ENCODE measurements at places on chromosomes 4 and X.

DNA sequence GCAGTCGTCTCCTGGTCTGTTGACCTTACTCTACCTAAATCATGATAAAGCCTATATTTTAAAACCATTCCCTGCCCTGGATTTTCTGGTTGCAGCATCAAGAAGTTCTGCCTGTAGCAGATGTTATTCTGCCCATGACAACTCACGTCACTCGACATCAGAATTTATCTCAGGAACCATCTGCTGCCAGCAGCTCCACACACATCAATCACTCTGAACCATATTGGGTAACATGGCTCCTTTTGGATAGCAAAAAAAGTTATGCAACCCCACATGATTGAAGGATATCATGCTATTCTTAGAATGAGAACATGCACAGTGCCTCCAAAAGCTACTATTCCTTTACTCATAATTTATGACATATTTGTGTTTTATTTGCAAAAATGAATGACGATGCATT lies 341.4 kb downstream of the DHRSX start:
- no peak for DNase-seq

GRCh38 chr4:82890528-82890900 lies 439 bp downstream of the SEC31A start:
- DNase-seq, result no peak

- no peak for DNase-seq
Measured at GRCh38 chrX:53684415-53685192, 1.9 kb downstream of the HUWE1 start.

- no peak for DNase-seq
Measured at GRCh38 chr4:25970226-25970675, 56.2 kb downstream of the SMIM20 start.

GRCh38 chr4:102076622-102077021 lies 268.7 kb downstream of the SLC39A8 start:
- no peak for DNase-seq

DNA sequence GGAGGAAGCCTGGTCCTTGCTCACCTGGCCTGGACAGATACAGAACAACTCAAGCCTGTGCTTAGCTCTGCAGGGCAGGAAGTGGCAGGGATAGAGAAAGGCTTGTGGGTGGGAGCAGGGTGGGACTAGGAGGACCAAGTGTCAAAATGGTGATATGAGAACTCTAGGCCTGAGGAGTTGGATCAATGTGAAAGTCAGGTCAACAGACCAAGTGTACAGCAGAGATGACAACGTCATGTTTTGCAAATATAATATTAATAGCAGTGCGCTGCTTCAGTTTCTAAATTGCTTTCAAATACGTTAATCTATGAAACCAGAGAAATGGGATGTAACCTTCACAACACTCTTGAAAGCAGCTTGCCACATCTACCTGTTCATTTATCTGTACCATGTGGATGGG lies 114.2 kb upstream of the MAP3K15 start:
- DNase-seq, result no peak

- no peak for DNase-seq
Measured at GRCh38 chr4:183405303-183405702, 39.1 kb upstream of the CDKN2AIP start.

DNA sequence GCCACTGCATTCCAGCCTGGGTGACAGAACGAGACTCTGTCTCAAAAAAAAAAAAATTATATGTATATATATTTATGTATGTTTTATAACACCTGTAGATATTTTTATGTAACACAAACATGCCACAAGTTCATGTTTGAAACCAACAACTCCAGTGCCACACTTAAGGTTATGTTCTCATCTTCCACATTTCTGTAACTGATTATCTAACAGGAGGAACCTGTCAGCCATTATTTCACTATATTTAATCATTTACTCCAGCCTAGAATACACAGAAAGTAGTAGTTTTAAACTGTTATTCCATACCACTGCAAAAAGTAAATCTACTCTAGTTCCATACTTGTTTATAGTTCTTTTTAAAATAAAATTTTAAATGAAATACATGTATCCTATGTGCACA lies 32.3 kb downstream of the MCUB start:
- DNase-seq, result no peak

DNA sequence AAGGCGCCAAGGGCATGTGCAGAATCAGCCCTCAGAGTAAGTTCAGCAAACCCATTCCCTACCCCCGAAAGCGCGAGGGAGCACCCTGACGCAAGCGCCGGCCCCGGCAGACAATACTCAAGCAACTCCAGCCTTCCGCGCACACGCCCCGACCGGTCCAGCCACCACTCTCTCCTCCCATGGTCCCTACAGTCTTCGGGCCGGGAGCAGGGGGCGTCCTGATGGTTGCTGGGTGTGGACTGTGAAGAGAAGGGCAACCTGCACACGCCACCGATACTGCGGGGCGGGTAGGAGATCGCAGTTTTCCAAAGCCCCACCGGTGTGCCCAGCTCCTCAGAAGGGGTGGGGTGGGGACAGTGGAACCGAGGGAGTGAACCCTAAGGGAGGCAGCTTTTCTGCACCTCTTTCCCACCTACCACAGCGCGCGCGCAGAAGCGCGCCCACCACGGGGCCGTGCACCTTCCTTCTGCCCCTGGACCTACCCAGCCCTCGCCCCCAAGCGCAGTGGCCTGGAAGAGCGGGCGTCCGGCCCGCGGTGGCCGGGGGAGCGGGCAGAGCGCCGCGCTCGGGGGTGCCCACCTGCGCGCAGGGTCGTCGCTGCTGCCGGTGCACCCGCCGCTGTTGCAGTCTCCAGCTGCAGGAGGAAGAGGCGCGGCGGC lies 650.2 kb upstream of the DIPK2B start:
- no peak for DNase-seq

DNA sequence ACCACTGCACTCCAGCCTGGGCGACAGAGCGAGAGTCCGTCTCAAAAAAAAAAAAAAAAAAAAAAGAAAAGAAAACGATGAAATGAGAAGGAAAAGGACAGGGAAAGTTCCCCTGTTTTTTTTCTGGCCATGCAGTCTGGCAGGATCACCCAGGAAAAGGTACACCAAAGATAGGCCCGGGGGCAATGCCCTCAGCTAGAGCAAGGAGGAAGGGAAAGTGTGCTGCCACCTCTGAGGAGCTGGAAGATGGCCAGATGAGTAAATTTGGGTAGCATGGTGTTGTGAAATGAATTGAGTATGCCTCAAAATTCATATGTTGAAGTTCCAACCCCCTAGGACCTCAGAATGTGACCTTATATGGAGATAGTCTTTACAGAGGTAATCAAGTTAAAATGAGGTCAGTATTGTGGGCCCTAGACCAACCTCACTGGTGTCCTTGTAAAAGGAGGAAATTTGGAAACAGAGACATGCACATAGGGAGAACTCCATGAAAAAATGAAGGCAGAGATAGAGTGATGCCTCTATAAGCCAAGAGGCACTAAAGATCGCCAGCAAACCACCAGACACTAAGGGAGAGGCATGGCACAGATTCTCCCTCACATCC lies 28.9 kb downstream of the MAOB start:
- no peak for DNase-seq

GRCh38 chr4:68569466-68570121 lies 6.5 kb downstream of the UGT2B17 start:
- DNase-seq, result no peak

GRCh38 chr4:139175646-139176301 lies 1.2 kb downstream of the ELF2 start:
- no peak for DNase-seq

GRCh38 chr4:74315376-74315775 lies 7.1 kb downstream of the EPGN start:
- no peak for DNase-seq

DNA sequence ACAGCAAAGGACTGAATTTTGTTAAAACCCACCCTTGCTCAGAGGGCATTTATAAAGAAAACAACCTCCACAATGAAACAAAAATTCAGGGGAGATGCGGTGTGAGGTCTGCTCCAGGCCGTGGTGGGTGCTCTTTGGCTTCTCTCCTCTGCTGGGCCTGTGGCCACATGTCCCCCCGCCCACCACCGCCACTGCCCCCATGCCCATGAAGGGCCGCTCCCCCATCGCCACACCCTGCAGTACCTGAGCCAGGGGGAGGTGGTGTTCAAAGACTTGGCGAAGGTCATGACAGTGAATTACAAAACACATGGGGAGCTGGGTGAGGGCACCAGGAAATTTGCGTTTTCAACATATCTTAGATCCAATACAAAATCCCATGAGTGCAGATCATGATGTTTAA lies 14.2 kb upstream of the CFAP299 start:
- DNase-seq, result no peak

GRCh38 chr4:52546449-52546848 lies 112.7 kb downstream of the USP46 start:
- no peak for DNase-seq

- no peak for DNase-seq
Measured at GRCh38 chrX:152165033-152165743, 26.8 kb upstream of the MAGEA10 start.

GRCh38 chrX:101385026-101385684 lies 836 bp downstream of the BTK start:
- DNase-seq, result no peak

GRCh38 chr4:187606581-187606980 lies 389.0 kb upstream of the ZFP42 start:
- DNase-seq, result no peak

DNA sequence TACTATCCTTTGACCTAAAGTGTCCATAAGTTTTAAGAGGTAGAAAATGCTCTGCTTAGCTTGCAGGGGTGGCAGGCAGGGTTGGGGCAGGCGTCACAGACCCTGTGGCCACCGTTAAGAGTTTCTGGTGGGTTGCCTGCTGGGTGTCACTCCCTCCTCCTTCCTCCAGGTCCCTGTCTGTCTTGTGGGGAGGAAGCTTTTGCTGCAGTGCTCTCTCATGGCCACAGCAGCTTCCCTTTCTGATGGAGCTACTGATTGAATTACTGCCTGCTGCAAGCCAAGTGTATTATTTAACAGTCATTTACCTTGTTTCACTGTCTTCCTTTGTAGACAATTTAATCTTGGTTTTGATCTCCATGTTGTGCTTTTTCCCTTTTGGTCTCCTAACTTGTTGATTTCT lies 384.6 kb downstream of the IDS start:
- no peak for DNase-seq

- DNase-seq, result no peak
Measured at GRCh38 chrX:32269866-32270265, 941.5 kb downstream of the DMD start.

GRCh38 chrX:71668248-71668595 lies 876 bp downstream of the LOC101059915 start:
- no peak for DNase-seq

DNA sequence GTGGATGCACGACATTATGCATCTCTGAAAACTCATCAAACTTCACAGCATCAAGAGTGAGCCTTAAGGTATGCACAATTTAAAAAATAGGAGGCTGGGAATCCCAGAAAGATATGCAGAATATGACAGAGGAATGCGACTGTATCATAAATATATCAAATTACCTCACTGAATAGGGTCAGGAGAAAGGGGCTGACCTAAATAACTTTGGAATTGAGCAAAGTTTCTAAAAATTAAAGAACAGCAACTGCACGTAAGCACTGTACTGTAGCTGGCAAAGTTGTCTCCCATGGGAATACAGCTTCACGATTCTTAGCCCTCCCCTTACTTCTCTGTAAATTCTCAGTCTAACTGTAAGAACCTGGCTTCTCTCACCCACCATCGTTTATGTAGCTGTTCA lies 397.4 kb upstream of the ZFP42 start:
- DNase-seq, result no peak

DNA sequence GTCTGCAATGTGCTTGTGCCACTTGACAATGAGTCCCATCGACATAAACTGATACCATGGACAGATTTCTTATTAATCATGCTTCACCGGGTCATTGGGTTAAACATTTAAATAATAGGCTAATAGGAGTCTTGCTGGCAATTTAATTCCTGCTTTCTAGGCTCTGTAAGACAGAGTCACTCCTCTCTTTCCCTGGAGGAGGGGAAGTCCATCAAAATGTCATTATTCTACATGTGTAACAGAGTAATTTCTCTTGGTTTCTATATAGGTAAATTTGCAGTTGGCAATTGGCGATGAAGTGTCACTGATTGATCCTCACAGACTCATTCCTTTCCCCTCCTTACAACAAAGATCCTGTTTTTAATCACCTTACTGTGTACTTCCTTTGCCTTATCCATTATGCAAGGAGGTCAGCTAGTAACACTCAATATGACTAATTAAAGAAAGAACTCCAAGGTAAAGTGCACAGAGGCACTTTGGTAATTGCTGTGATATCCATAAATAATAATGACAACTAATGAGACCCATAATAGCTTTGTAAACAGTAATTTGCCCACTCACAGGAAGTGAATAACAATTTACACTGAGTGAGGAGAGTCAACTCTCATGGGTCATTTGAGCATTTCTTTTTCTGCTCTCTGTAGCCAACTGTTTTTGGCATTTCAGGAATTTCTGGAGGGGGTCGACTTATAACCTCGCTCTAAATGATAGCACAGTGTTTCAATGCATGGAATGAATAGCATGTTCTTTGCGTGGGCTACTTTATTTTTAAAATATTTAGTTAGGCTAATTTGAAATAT lies 184.0 kb downstream of the UGT8 start:
- no peak for DNase-seq

GRCh38 chr4:144962300-144962699 lies 135.7 kb downstream of the ANAPC10 start:
- DNase-seq, result no peak

- no peak for DNase-seq
Measured at GRCh38 chr4:78565971-78566372, 14.4 kb downstream of the ANXA3 start.

DNA sequence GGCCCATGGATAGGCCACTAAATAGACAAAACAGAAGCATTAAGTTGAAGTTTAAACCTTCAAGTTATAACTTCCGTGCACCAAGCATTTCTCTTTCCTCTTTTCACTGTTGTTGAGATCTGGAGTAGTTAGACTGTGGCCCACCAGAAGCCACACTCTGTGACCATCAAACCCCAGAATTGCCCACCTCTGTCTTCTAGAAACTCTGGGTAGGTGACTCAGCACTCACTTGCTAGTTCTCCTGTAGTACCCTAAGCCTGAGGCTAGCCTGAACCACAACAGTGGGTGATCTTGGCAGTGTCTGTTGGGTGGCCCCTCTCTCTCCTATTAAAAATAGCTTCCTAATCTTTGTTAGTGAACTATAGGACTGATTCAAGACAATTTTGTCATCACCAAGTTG lies 24.6 kb upstream of the CD40LG start:
- DNase-seq, result no peak

DNA sequence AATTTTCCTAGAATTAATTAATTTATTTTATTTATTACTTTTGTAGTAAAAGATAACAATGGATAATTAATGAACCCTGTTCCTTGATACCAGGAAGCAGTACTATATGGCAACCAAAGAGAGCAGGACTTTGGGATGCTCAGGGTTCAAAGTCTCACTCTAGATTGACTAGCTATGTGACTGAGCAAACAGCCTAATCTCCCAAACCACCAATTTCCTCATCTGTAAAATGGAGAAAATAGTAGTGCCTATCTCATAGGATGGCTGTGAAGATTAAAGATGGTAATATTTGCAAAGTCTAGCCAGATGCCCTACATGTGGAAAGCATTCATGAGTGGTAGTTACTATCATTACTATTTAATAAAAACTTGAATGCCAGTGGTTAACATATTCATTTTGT lies 97.6 kb downstream of the PRDM5 start:
- no peak for DNase-seq

- no peak for DNase-seq
Measured at GRCh38 chrX:55778322-55778721, 60.8 kb downstream of the RRAGB start.

GRCh38 chrX:65985922-65986588 lies 53.8 kb downstream of the VSIG4 start:
- DNase-seq, result peak; percentile 35
